A549 treated with AZD2906 at 1 μM for 4 hours (cell line): ENCODE measurements at places on chromosomes 5 and 9. TPM values are rescaled to one million over a fixed set of nuclear protein-coding genes. Genes with fewer than 3 reads are reported as not detected.

KIF4B gene
- 0.01 to 0.06 TPM (median 0.03 TPM) in 4 of 5 replicates, not detected in the other for total RNA-seq

PCDHA7 gene
- total RNA-seq, result 0.06 to 0.12 TPM (median 0.08 TPM) in 5 replicates

PCSK1 gene
- total RNA-seq, result 0.27 to 0.34 TPM (median 0.29 TPM) in 5 replicates

NEURL1B gene
- total RNA-seq, result 9.9 to 12.0 TPM (median 10.9 TPM) in 5 replicates

SOHLH1 gene
- 0.05 to 0.08 TPM (median 0.05 TPM) in 3 of 5 replicates, not detected in the others for total RNA-seq
